EH (cell line): ENCODE measurements at places on chromosomes 2 and 18.

- DNase-seq: peak; percentile 45
These were observed 36.9 kb downstream of the KCNE4 start for GRCh38 chr2:223088866-223089265.

- no peak for DNase-seq
These were observed 144.6 kb upstream of the CAVIN2 start for GRCh38 chr2:191991442-191991841.

DNA sequence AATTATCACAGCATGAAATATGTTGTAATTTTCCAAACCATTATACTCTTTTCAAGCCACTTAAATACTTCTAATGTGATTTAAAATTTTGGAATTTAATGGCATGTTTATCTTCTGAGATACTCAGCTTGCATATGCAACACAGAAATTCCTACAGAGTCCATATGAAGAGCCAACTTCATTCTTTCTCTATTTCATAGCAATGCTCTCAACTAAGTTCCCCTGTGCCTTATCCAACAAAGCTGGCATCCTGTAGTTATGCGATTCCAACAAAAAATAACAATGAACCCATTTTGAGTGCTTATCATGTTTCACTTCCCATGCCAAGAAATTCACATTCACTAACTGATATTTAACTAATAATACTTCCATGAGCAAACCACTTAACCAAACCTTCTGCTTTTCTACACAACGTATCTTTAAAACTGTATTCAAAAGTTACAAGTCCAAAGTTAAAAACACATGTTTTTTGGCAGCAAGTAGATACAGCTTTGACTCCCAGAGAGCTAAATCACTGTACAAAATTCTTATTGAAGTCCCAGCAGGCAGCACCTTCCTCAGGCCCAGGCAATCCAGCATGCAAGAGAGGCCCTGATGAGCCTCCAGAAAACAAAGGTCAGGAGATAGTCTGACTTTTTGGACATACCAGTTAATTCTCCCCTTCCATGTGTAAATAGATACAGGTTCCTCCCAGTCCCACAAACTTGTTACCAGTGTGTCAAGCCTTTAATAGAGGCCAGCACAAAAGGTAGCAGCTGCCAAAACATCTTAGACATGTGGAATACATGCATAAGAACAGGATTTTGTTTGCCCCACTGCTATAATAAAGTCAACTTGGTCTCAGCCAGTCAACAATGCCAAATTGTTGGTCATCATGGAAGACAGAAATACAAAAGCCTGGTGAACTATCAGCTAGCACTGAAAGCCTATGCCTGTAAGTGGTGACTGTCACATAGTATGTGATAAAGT lies 113.1 kb upstream of the WDR75 start:
- peak; percentile 79 for DNase-seq

DNA sequence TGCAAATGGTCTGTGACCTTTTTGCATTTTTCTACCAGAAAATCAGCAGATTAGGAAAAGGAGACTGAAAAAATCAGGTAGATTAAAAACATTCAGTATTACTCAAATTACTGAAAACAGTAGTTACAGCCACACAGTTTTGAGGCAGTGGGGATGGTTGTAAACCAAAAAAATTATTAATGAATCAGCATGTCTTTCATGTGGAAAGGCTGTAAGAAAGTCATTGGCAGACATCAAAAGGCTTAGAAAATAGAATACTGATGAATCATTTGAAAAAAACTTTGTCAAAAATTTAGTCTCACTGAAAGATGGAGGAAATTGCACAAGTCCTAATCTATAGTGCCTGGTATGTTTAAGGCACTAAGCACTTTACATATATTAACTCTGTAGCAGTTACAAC lies 133.9 kb upstream of the GCFC2 start:
- no peak for DNase-seq

DNA sequence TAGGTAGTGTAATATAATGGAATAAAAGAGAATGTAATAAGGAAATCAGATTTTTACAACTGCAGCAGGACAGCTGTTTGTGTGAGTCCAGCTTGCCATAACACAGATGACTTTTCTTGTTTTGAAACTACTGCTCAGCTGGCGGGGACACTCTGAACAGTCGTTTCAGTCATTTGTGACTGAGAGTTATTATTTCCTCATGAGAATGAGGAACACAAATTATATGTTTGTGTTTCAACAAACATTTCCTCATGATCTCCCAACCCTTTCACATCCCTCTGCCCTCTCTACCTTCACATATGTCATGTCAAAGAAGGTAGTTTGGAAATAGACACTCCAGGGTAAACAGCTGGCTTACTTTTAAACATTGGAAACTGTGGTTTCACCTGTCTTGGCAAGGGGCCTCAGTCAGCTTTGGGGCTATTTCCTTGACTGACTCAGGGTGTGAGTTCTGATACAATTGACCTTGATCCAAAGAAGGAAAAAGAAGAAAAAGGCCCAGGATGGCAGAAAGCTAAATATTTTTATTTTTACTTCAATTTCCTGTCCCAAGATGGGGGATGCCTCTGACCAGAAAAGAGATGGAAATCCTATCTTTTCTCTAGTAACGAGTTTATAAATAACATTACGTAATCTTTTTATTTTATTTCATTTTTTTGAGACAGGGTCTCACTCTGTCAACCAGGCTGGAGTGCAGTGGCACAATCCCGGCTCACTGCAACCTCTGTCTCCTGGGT lies 593 bp downstream of the SP140L start:
- no peak for DNase-seq

DNA sequence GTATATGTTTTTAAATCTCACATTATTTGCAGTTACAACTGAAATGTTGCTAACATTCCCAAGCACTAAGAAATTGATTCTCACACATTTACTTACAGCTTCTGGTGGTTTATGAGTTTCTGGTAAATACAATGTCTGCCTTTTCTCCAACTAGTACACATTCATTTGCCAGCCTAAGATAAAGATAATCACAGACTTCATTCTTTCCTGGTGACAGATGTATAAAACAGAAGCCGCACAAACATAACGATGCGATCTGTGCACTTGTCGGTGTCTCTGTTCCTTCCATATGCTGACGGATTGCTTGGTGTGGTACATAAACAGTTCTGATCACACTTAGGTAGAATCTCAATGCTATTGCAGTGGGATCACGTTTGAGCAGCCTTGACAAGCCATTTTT lies 100.4 kb upstream of the DDX18 start:
- no peak for DNase-seq

- DNase-seq: no peak
These were observed 99.0 kb downstream of the DYSF start for GRCh38 chr2:71552356-71552755.

DNA sequence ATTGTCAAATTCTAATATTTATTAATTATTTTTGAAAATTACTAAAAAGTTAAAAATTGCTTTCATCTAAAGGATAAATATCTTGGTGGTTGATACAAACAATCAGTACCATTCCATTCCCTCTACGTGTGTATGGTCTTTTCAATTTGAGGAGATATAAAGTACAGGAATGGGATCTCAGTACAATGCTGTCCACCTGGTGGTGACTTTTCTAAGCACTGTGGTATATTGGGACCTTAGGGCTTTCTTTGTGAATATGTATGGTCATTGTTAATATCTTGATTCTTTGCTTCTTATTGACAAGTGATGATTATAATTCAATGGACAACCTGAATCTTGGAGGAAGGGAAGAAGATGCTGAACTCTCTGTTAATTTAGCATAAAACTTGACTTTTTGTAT lies 83.1 kb downstream of the NBEAL1 start:
- DNase-seq: peak; percentile 7

GRCh38 chr18:39561126-39561525 lies 1995.5 kb upstream of the CELF4 start:
- DNase-seq: peak; percentile 35

DNA sequence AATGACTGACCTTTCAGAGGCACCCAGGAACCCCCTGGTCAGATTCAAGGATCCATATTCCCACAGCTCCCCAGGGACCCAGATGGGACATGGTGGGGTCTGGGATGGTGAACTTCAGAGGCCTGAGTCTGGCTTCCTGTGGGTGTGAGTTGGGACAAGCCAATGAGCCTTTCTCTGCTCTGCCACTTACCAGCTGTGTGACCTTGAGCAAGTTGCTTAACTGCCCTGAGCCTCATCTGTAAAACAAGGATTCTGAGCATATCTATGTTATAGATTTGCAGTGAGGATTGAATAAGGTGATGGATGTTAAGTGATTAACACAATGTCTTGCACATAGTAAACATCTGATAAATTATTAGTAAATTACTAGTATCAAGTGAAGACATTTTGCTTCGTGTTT lies 6.4 kb downstream of the ABCG8 start:
- DNase-seq: no peak

DNA sequence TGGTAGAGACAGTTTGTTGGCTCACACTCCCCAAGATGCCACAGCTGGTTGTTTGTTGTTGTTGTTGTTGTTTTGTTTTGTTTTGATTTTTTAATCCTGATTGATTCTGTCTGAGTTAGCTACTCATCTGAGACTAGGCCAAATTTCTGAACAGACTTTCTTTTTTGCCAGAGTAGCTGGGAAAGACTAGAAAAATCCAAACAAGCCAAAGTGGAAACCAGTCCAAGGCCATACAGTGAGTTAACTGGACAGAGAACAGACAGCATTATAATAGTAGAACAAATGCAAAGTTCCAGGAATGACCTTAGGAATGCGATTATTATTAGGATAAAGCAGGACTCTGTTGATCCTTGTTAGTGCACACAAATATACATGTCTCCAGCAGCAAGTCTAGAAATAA lies 43.8 kb upstream of the CYP26B1 start:
- DNase-seq: no peak

GRCh38 chr2:101089419-101089818 lies 61.8 kb downstream of the TBC1D8 start:
- DNase-seq: no peak

DNA sequence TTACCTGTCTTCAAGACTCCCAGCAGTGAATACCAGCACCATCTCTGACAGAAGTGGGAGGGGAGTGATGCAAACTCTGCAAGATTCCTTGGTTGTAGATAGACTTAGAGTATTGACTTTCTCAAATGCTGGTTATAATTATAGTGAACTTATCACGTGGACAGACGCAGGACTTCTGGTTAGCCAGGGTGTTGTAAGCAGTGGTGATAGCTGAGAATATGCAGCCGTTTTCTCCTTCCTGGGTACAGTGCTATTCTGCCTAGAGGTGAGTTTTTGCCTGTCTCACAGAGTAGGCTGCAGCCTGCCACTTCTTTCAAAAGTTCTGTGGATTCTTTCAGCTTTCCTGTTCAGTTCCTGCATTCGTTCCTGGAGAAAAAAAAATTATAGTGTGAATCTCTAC lies 733 bp upstream of the CXCR2 start:
- no peak for DNase-seq

DNA sequence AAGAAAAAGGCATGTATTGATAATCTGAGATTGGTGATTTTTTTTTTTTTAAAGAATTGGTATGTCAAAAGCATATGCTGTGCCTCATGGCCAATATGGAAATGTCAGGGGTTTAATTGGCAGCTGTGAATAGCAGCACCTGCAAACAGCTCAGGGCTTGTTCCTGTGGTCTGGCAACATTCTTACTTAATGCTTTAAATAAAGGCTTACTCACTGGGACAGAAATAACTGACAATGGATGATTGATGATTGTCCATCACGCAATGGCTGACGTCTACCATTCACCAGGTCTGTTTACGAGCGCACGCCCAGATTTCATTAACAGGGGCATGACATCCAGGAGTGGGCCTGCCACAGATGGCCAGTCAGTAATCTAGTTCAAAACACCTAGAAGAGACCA lies 66.7 kb downstream of the ETAA1 start:
- no peak for DNase-seq

GRCh38 chr2:234324116-234324515 lies 172.8 kb downstream of the ARL4C start:
- DNase-seq: no peak

DNA sequence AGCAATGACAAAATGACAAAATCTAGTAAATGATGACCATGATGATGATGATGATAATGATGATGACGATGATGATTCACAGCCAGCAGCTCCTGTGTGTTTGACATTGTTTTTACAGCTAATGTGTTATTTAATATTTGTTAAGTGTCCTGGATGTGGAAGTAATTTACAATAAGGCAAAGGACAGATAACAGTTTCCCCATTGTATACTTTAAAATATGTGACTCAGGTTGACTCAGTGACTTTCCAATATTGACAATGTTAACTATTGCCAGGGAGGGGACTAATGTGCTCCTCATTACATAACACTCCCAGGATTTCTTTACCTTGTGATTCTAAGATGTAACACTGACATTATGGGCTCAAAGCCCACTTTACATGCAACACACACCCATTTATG lies 602.2 kb downstream of the FBXO15 start:
- DNase-seq: no peak

- DNase-seq: no peak
These were observed 53.1 kb downstream of the APOB start for GRCh38 chr2:20990442-20991430.

DNA sequence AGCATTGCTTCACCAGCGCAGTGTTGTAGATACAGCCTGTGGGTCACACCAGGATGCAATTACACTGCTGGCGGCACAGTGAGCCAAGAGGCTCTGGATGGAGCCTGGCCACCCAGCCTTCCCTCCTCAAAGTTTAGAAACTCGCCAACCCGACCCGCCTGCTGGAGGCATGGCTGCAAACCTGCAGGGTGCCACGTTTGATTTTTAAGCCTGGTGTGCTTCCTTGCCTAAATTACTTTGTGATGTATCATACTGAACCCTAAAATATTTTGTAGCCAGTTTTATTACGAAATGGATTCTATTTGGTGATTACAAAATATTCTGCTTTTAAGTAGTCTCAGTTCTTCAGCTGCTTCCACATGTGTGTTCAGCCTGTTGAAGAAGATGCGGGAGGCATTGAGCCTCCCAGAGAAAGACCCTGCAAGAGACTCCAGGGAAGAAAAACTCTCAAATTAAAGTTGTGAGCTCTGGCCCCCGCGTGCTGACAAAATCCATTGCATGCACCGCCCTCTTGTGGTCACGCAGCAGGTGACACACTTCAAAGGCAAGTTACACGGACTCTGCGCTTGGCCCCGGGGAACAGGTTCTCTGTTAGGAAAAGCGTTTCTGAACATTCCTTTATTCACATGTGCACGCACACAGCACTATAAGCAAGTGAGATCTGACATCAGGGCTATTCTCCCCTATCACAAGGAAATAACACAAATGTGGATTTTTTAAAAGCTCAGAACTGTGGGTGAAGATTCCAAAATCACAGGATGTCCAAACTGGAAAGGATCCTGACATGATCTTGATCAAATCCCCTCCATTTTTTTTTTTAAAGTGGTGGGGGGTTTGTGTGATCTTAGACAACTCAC lies 63.0 kb upstream of the TWIST2 start:
- DNase-seq: peak; percentile 79

GRCh38 chr18:3360211-3360610 lies 89.8 kb upstream of the TGIF1 start:
- no peak for DNase-seq

GRCh38 chr2:96108151-96108540 lies 8.2 kb downstream of the ADRA2B start:
- no peak for DNase-seq

- no peak for DNase-seq
These were observed 778.3 kb downstream of the TRIB2 start for GRCh38 chr2:13495051-13495450.

- DNase-seq: no peak
These were observed 617.4 kb upstream of the POU3F3 start for GRCh38 chr2:104236491-104236890.

GRCh38 chr2:148917431-148917830 lies 42.4 kb downstream of the KIF5C start:
- DNase-seq: no peak
